D721Med (cell line): ENCODE measurements at places on chromosomes 7 and 10.

DNA sequence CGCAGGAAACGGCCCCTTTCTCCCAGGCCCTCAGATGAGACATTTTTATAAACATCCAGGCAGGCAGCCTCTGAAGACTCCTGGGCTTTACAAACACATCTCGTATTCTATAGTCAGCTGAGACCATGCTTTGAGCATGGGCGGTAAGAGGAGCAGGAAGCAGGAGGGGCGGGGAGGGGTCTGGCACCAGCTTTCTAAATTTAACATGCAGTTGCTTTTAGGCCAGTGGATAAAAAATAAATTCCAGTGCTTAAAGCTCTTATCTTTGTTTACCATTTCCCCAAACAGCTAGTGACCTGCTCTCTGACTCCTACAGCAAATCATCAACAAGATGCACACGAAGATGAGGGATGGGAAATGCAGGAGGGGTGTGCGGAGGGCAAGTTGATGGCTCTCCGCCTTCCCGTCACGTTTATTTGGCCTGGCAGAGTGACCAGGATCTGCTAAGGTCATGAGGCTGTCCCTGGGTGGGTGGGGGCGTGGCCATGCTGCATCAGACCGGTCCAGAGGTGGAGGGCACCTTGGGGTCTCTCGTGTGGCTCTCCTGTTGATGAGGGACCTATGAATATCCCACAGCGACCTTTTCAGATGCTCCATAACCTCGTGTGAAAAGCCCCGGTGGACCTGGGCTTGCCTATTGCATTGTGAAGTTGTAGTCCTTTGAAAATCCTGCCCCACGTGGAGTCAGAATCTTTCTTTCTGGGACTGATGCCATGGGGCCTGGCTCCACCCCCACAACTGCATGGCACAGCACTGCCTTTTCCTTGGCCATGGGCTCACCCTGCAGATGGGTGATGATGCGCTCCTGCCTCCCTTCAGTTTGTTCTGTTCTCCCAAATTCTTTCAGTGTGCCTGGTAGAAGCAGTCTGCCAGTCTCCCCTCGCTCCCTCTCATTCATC is 67.5 kb downstream of the PARP12 start:
- DNase-seq: no peak

- DNase-seq: no peak
Observed at GRCh38 chr10:17375936-17376584, 78.3 kb downstream of the ST8SIA6 start.

- DNase-seq: no peak
Observed at GRCh38 chr7:30671793-30672465, 10.3 kb downstream of the CRHR2 start.

GRCh38 chr7:1567049-1567771 is 2.6 kb downstream of the PSMG3 start:
- DNase-seq: no peak

GRCh38 chr10:124288486-124288885 is 130.2 kb downstream of the OAT start:
- DNase-seq: no peak

DNA sequence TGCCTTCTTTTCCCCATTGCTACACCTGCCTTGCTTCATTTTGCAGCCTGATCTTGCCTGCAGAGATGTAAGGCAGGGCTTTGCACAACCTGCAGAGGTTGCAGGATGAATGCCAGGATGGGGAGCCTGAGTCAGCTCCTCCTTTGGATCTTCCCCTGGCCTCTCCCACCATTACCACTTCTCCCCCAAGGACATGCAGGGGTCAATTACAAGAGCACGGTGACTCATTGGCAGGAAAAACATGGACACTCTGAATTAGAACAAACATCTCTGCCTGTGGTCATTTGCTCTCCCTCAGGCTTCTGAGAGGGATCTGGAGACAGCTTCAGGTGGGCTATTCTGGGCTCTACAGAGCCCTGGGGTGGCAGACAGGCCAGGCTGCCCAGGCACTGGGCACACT is 89.2 kb downstream of the HERPUD2 start:
- DNase-seq: no peak

DNA sequence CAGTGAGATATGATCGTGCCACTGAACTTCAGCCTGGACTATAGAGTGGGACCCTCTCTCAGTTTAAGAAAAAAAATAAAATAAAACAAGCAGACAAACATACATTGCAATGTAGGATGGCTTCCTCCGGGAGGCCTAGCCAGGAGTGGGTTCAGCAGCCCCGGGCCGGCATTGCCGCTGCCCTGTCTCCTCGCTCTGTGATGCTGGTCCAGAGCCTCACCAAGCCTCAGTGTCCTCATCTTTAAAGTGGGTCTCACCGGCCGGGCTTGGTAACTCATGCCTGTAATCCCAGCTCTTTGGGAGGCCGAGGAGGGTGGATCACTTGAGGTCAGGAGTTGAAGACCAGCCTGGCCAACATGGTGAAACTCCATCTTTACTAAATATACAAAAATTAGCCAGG is 71.6 kb downstream of the PTPRE start:
- DNase-seq: no peak
